Inflammatory macrophage treated with lipopolysaccharide for 4 hours (primary cell): ENCODE measurements at places on chromosomes 16 and 17.

DNA sequence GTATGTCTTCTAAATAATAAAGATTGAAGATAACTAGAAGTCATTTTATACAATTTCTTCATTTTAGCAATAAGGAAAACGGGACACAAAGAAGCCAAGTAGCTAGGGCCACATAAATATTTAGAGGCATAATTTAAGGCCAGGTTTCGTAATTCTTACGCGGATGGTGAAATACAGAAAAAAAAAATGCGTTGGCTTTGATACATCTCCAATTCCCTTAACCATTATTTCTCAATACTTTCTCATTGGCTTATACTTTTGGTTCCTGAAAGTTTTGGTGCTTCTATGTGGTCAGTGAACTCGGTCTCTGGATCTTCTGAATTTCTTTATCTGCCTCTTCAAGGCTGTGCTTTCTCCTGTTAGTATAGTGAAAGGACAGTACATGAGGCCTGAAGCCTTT, 888.1 kb downstream of the KCNJ2 start:
- peak; percentile 43 for DNase-seq

DNA sequence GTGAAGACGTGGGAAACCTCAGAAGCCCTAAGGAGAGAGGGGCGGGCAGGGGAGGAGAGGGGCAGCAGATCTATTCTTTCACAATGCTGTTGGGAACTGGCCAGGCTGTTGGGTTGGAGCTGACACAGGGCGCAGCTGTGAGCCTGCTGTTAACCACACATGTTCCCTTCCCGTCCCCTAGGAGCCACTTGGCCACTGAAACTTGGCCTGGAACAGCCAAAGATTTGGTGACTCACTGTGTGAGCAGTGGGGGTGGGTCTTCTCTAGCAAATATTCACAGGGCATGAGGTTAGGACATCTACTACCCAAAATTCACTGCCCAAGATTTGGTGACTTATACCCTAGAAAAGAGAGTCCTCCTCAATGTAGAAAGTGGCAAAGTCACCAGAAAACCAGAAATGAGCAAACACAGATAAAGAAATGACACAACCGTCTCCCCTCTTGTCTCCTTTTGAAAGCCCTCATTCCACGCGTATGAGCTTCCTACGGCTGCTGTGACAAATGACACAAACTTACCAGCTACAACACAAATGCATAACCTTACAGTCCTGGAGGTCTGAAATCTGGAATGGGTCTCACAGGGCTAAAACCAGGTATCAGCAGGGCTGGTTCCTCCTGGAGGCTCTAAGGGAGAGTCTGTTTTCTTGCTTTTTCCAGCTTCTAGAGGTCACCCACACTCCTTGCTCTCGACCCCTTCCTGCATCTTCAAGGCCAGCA, 6.3 kb downstream of the TBC1D16 start:
- peak; percentile 64 for DNase-seq

DNA sequence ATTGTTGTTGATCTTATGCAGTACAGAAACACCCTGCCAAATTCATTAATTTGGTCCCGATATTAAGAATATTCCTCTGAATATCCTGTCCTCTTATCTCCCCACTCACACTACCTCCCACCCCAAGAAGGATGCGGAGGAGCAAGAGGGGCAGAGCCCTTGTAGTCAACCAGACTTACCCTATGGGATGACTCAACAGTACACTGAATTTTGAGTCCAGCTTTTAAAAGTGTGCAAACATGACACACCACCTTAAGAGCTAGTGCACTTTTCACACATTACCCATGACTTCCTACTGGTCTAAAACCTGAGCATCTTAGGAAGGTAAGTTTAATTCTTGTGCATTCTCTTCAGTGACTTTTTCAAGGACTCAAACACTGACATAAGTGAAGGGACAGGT, 9.5 kb downstream of the USP22 start:
- DNase-seq, result no peak

GRCh38 chr16:5647051-5647450, 549.5 kb upstream of the EEF2KMT start:
- DNase-seq, result no peak

DNA sequence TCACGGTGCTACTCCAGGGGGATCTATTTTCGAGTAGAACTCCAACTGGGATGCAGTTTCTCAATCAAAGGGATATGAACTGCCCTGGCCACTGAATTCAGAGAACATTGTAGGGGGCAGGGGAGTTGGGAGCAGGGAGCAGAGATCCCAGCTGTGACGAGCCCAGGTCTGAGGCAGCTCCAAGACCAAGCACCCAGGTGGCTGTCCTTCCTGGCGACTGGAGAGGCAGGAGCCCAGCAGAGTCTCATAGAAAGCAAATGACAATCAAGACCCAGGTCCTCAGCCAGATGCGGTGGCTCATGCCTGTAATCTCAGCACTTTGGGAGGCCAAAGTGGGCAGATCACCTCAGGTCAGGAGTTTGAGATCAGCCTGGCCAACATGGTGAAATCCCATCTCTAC, 60.1 kb downstream of the TK2 start:
- no peak for DNase-seq

- DNase-seq, result no peak
These were observed 318.4 kb downstream of the HAPSTR1 start for GRCh38 chr16:9409560-9410493.

GRCh38 chr17:29705386-29705785, 82.7 kb upstream of the CORO6 start:
- peak; percentile 64 for DNase-seq

GRCh38 chr16:54422569-54422978, 136.0 kb upstream of the IRX3 start:
- DNase-seq, result no peak

DNA sequence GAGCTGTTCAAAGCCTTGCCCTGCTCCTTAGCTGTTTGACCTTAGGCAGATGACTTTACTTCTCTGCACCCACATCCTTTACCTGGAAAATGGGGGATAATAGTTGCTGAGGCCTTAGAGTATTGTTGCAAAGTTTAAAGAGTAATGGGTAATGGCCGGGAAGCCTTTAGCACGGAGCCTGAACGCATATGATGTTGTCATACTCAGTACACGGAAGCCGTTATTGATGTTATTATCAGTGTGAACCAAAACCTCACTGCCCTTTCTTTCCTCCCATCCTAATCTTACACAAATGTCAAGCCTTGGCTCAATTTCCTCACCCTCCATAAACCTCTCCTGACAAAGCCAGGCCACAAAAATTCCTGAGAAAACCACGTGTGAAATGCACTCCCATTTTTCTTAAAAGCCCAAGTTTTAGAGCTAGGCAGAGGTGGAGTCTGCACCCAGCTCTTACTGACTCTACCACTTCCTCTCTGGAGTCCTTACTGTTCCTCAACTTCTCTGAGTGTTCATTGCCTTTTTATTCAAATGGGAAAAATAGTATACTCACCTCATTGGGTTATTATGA, 67.3 kb upstream of the CACNG3 start:
- DNase-seq, result no peak

- DNase-seq, result no peak
These were observed 13.5 kb upstream of the LYRM9 start for GRCh38 chr17:27906623-27907022.

DNA sequence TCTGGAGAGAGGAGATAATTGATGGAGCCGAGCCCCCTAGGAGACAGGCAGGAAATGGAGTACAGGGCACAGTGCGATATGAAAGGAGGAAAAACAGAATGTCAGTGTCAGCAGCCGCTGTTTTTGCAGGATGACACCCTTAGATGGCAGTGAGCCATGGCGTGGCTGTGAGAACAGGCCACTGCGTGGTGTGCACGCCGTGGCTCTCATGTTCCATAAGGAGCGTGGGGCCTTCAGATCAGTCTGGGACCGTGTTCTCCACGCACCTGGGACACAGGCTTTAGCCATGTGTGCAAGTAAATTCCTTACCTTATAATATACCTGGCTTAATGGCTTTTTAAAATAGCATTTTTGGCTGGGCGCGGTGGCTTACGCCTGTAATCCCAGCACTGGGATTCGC, 198.0 kb downstream of the KATNIP start:
- no peak for DNase-seq
